ENCODE measurements at places on chromosomes 6 and 20.

GRCh38 chr20:18571578-18571977, 4.3 kb downstream of the SMIM26 start:
- H3K27ac ChIP-seq: no peak overlapping the region
- no peaks in the 10 kb centered on the region for H3K27me3 ChIP-seq
- H3K4me1 ChIP-seq: peaks cover 19% of the 10 kb centered on the region
- DNase-seq: no peak

DNA sequence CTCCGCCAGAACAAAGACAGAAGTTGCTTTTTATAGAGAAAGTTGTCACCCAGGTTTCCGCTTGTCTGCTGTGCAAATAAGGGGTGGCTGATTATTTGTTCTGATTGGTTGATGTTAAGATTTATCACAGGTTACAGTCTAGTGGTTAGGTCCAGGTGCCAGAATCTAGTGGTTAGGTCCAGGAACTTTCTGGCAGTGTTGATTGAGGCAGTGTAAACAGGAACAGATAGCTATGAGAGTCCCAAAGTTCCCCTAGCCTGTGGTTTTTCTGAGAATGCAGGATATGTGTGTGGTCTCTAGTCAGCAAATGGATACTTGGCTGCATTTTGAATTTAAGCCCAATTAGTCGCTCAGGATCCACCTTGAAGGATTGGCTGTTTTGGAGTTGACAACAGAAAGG, 148.0 kb downstream of the TMEM200A start:
- peak overlapping the region; percentile 78 for H3K27ac ChIP-seq
- no peaks in the 10 kb centered on the region for H3K27me3 ChIP-seq
- peaks cover 66% of the 10 kb centered on the region for H3K4me1 ChIP-seq
- H3K36me3 ChIP-seq: peaks cover 4% of the 10 kb centered on the region
- H3K4me3 ChIP-seq: no peak overlapping the region

DNA sequence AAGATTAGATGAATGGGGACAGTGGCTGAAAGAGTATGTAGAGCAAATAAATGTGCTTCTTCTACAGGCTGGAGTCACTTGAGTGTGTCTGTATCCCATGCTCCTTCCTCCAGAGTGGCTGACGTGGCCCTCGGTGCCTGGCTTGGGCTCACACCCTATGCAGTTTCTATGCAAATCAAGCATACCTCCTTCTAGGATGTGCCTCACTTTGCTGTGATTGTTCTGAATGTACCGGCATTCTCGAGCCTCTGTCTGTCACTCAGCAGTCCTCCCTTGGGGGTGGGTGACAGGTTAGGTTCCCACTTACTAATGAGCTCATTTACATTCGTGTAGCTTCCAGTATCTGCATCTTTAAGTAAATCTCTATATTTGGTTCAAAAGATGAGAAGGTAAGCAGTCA, 55.1 kb upstream of the HDDC2 start:
- H3K36me3 ChIP-seq: no peaks in the 10 kb centered on the region
- H3K4me1 ChIP-seq: peaks cover 2% of the 10 kb centered on the region
- H3K27me3 ChIP-seq: peaks cover 3% of the 10 kb centered on the region

GRCh38 chr20:58478141-58478805, 36.9 kb downstream of the APCDD1L start:
- peaks cover 3% of the 10 kb centered on the region for H3K4me1 ChIP-seq
- no peaks in the 10 kb centered on the region for H3K36me3 ChIP-seq
- H3K27me3 ChIP-seq: peaks cover 8% of the 10 kb centered on the region
- no peak for DNase-seq

DNA sequence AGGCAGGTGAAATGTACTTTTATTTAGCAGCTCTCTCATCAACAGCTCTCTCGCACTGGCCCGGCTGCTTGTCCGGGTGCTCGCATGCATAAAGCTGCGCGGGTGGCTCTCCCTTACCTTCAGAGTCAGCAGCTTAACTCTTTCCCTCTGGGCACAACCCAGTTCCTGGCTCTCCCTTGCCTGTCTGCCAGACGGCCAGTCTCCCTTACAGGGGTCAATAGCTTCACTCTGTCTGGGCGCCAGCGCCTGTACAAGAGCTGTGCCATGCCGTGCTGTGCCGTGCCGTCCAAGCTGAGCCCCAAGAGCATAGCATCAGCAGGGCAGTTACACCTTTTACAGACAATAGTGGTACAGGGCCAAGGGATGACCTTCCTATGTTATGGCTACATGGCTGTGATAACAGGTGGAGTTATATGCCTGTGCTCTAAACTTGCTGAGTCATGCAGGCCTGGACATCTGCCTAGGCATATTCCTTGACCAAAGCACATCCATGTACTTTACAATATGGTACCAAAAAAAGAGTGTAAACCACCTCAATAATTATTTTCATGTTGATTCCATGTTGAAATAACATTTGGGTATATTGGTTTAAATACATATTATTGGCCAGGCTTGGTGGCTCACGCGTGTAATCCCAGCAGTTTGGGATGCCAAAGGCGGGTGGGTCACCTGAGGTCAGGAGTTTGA, 47.9 kb downstream of the BLTP3A start:
- no peaks in the 10 kb centered on the region for H3K27me3 ChIP-seq
- H3K27ac ChIP-seq: no peak overlapping the region
- DNase-seq: no peak
- H3K4me1 ChIP-seq: peaks cover 2% of the 10 kb centered on the region
- H3K36me3 ChIP-seq: peaks cover 10% of the 10 kb centered on the region
- H3K4me3 ChIP-seq: no peak overlapping the region

- DNase-seq: no peak
- no peak overlapping the region for H3K4me3 ChIP-seq
- peaks cover 11% of the 10 kb centered on the region for H3K36me3 ChIP-seq
- no peaks in the 10 kb centered on the region for H3K27me3 ChIP-seq
Observed at GRCh38 chr6:163533443-163533842, 118.9 kb downstream of the QKI start.

DNA sequence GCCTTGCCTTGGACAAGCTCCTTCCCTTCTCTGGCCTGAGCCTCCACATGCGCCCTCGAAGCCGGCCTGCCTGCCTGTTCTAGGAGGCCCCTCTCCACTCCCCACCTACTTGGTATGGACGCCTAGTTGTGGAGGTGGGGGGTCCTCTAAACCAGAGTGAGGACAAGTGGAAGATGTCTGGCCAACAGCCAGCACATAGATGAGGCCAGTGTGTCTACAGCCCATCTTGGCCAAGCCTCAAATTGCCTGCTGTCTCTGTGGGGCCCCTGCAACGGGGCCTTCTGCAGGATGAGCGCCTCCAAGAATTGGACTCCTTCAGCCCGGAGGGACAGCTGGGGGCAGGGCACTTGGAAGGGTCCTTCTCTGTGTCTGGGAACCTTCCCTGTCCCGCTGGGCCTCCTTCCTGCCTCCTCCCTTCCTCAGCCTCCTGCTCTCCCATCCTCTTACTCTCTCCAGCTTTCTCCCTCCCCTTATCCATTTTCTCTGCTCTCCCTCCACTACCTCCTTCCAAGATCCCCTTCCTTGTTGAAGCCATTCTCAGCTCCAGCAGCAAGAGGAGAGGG, 1.6 kb downstream of the MDFI start:
- no peak overlapping the region for H3K4me3 ChIP-seq
- H3K27me3 ChIP-seq: peaks cover 36% of the 10 kb centered on the region
- DNase-seq: no peak
- H3K36me3 ChIP-seq: no peaks in the 10 kb centered on the region

DNA sequence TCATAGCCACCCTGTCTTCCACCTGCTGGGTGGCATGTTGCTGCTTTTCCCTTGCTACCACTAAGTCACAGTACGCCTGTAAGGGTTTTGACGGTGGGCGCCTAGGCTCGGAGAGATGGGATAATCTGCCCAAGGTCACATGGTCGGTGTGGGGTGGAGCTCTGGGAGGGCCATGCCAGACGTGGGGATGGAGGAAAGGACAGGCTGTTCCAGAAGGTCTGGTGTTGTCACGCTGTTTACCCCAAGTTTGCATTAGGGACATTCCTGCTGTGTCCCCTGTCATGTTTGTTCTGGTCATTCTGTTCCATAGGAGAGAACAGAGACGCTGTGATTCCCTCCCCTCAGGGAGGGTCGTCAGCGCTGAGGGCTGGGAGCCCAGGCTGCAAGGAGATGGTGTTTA, 16.1 kb downstream of the IP6K3 start:
- H3K27me3 ChIP-seq: no peaks in the 10 kb centered on the region
- H3K4me1 ChIP-seq: no peaks in the 10 kb centered on the region

GRCh38 chr6:40328386-40328985, 258.7 kb downstream of the LRFN2 start:
- H3K36me3 ChIP-seq: no peaks in the 10 kb centered on the region
- peaks cover 18% of the 10 kb centered on the region for H3K27me3 ChIP-seq
- DNase-seq: peak; percentile 55
- H3K4me3 ChIP-seq: no peak overlapping the region
- no peak overlapping the region for H3K27ac ChIP-seq

DNA sequence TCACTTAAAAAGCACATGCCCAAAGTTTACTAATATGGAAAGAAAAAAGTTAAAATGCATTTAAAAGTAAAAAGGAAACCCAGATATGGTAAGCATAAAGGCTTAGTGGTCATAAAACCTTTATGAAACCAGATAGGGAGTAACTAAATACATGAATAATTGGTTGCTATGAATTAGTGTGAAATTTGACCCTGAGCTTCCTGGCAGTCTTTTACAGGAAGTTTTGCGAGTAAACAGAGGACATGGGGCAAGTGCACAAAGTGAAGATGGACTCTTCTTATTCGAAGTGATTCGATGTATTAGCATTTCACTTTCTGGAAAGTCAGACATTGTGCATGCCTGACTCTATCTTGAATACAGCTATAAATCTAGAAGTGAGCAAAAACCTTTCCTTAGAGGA, 90.9 kb upstream of the MLIP start:
- no peak overlapping the region for H3K4me3 ChIP-seq
- no peaks in the 10 kb centered on the region for H3K27me3 ChIP-seq
- DNase-seq: no peak
- H3K36me3 ChIP-seq: no peaks in the 10 kb centered on the region
- H3K27ac ChIP-seq: no peak overlapping the region
- H3K4me1 ChIP-seq: no peaks in the 10 kb centered on the region

DNA sequence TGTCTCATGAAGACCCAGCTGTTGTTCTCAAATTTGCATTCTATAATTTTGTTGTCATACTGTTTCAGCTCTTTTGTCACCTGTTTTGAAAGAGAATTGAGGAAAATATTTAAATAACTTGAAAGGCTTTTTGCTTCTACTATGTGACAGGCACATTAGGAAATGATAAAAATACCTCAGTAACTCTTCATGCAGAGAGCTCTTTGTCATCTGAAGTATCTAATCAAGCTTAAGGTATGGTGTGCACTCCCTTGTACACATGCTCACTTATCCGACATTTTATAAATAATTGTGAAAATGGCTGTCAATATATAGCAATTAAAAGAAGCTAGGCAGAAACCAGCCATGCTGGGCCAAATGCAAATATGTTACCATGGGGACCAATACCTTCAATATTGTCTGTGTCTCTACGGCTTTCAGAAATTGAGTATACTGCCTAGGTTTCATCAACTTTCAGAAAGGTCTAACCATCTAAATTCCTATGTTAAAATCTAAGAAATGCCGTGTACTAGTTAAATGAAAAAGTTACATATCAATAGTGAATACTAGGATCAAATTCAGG, 349.0 kb downstream of the RNGTT start:
- no peak overlapping the region for H3K4me3 ChIP-seq
- no peaks in the 10 kb centered on the region for H3K4me1 ChIP-seq
- DNase-seq: no peak
- H3K36me3 ChIP-seq: peaks cover 38% of the 10 kb centered on the region
- no peaks in the 10 kb centered on the region for H3K27me3 ChIP-seq

- H3K36me3 ChIP-seq: no peaks in the 10 kb centered on the region
- DNase-seq: no peak
- H3K27me3 ChIP-seq: peaks cover 6% of the 10 kb centered on the region
- H3K27ac ChIP-seq: no peak overlapping the region
Observed at GRCh38 chr6:148708707-148709106, 38.1 kb upstream of the UST start.

GRCh38 chr6:158028876-158029275, 47.2 kb downstream of the SYNJ2 start:
- no peak overlapping the region for H3K27ac ChIP-seq
- peaks cover 37% of the 10 kb centered on the region for H3K4me1 ChIP-seq
- H3K27me3 ChIP-seq: no peaks in the 10 kb centered on the region
- H3K4me3 ChIP-seq: no peak overlapping the region
- no peak for DNase-seq

DNA sequence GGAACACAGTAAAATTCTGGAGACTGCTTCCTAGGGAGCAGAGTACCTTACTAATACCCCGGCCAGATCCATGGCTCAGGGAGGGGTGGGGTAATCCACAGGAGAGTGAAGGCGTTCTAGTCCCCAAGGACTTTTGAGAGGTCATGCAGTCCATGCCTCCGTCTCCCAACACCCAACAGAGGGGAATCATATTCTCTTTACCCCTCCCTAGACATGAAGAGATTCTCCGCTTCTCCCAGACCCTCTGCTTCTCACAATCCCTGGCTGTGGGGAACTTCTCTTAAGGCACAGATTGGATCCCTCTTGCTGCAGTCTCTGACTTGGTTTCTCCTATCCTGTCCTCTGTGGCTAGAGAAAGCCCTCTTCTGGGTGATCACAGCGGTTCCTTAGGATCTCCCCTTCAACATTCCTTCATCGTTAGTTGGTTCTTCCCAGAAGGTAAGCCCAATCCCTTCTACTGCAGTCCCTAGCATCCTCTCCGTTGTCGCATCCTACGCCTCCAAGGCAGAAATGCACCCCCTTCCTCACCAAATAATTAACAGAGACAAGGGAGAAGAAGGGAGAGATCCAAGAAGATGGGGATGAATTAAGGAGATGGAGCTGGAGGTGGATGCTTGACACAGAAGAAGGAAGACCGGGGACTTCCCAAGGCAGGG, 562 bp downstream of the GGT7 start:
- peaks cover 53% of the 10 kb centered on the region for H3K4me1 ChIP-seq
- H3K4me3 ChIP-seq: peak overlapping the region; percentile 74
- DNase-seq: no peak

DNA sequence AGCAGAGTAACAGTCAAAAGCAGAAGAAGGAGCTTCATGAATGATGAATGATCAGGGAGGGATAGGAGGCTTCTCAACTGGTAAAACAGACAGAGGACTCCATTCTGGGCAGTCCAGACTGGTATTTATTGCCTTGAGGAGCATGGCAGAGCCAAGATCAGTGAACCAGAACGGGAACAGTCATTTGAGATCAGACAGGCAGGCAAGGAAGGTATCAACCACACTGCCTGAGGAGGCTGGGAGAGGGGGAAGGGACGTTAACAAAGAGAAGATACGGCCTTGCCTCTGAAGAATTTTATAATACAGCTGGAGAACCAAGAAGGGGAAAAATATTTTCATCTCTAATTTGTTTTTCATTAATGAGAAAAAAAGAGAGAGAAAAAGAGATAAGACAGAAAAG, at the start of gene DEFB121:
TSS of gene DEFB121 (minus strand) at position 101 of the 400 bp plus-strand sequence. CDS start at position 38, 63 bp downstream.
- no peaks in the 10 kb centered on the region for H3K36me3 ChIP-seq
- DNase-seq: no peak
- H3K4me1 ChIP-seq: no peaks in the 10 kb centered on the region
- peaks cover 8% of the 10 kb centered on the region for H3K27me3 ChIP-seq
- no peak within 1 kb of the TSS for H3K4me3 ChIP-seq

DNA sequence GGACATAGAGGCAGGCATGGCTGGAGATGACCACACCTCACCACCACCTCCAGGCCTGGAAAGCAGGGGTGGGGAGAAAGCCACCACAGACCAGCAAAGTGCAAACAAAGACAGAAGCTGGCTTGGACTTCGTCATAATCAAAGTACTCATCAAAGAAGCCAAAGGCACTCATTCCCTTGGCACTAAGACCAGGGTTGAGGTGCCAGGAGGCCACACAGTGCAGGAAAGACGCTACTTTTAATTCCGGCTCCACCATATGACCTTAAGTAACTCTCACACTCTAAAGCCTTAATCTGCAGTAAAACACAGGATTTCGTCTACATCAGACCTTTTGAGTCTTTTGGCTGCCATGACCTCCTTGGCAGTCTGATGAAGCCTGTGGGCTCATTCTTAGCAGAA, 123.1 kb downstream of the HIVEP2 start:
- H3K4me3 ChIP-seq: no peak overlapping the region
- DNase-seq: no peak
- H3K4me1 ChIP-seq: peaks cover 80% of the 10 kb centered on the region
- peak overlapping the region; percentile 66 for H3K27ac ChIP-seq
